ENCODE measurements at places on chromosomes 11 and 22.

- DNase-seq = no peak
Measured at GRCh38 chr11:36057379-36058042, 113.6 kb downstream of the LDLRAD3 start.

GRCh38 chr11:46118702-46119351 is 2.4 kb downstream of the PHF21A start:
- DNase-seq = no peak

- DNase-seq = no peak
Measured at GRCh38 chr11:106061249-106061784, 15.8 kb downstream of the KBTBD3 start.

GRCh38 chr11:70312401-70313357 is 42.2 kb downstream of the PPFIA1 start:
- no peak for DNase-seq

- no peak for DNase-seq
Measured at GRCh38 chr11:118657709-118658428, 21.6 kb downstream of the TREH start.

GRCh38 chr22:49260681-49261580 is 566.7 kb downstream of the BRD1 start:
- no peak for DNase-seq

GRCh38 chr11:26204101-26204500 is 127.8 kb upstream of the ANO3 start:
- no peak for DNase-seq

DNA sequence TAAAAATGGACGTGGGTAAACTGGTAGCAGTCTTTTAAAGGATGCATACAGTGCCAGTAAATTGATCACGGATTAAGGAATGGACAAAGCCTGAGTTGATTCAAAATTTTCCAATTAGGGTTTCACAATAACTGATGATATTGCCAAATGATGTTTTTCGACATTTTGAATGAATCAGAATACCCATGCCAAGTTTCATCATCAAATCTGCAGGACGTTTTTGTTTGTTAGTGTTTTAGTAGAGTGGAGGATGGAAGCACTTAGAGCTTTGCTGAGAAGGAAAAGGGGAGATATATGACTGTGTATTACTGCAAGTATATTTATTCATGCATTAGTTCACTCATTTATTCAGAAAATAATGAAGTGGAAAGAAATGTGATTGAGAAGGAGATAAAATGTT is 78.3 kb downstream of the SLC17A6 start:
- DNase-seq = no peak

GRCh38 chr22:36940676-36941075 is 27.2 kb downstream of the CSF2RB start:
- DNase-seq = no peak

DNA sequence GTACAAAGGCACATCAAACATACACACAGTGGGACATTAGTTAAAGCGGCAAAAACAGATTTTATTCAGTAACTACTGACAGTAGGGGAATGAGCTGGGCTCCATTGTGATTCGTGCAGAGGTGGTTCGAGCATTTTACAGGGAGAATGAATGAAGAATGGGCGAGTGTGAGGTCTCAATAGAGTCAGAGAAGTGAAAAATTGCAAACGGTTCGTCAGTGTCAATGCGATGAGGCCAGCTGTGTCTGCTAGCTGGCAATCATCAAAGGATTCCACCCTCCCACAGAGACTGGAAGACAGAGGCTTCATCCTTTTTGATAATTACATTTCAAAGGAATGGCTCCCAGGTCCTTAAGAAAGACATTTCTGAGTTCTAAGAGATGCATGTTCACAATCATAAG is 17.4 kb downstream of the OR4D9 start:
- no peak for DNase-seq

GRCh38 chr11:62245271-62245753 is 3.3 kb downstream of the SCGB1D2 start:
- DNase-seq = no peak

- DNase-seq = no peak
Measured at GRCh38 chr11:61901397-61901796, 10.1 kb upstream of the FADS3 start.

- DNase-seq = no peak
Measured at GRCh38 chr11:76997512-76997911, 36.7 kb upstream of the B3GNT6 start.

GRCh38 chr11:69926376-69927050 is 107.3 kb upstream of the FGF3 start:
- no peak for DNase-seq

DNA sequence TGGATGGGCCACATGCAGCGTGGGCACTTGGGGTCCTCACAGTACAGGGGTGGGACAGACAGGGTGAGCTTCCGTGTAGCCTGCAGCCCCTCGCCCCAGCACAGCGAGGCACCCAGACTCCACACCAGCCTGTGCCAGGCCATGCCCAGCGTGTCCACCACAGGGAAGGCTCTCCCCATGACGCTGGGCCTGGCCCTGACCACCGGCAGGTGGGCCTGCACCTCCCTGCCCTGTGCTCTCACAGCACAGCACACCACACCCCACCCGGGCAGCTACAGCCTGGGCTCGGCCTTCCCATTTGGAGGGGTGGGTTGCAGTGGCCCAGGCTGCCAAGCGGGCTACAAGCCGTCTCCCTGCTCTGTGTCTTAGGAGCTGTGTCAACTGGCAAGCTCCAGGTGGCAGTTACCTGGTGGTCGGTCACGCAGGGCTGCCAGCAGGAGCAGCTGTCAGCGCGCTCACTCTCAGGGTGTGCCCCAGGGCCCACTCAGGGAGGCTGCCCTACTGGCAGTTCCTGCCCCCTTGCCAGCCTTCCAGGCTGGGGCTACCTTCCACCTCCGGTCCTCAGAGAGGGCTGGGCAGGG is 4.6 kb downstream of the MOB2 start:
- no peak for DNase-seq

GRCh38 chr11:105224482-105225253 is 85.1 kb upstream of the CARD18 start:
- no peak for DNase-seq

DNA sequence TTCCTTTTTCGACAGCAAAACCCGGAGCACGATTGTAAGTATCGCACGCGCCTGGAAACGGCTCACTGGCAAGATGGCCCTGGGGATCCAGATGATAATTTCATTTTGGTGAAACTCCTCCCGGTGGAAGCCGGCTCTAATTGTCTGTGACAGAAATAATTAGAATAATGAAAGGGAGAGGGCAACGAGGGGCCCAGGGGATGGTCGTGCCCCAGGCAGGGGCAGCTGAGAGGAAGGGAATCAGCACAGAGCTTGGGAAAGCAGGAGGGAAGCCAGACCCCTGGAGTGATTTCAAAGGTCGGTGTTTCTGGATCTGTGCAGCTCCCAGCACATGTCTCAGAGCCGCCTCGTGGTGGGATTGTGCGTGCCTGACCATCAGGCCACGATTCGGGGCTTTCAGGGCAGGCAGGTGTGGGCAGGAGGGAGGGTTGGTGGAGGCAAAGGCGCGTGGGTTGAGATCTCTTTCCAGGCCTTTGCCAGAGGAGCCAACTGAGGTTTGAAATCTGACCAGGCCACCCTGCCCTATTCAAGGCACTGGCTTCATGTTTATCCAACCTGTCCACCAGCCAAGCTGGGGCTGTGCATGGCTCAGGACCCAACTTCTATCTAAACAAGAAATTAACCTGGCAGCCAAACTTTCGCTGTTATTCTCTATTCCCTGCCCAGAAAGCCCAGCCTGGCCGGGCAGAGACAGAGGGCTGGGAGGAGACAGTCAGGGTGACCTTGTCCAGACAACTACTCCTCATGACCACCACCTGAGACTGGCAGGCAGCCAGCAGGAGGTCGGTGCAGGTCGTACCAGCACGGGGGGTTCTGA is 27.8 kb downstream of the ANO1 start:
- DNase-seq = no peak

DNA sequence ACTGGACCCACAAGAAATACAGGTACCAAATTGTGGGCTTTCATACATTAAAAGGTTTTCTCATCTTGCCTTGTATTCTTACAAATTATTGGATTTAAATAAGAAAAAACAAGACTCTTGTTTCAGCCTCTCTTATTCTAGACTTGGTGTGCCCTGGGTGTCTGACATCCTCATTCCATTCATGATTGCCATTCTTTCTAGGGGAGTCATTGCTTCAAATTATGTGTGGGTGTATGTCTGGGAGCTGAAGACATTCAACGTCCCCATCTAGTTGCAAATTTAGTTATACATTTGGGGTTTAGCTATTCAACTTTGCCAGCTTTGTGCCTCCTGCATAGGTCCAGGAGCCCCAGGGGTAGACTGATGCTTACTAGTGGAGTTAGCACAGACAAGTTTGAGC is 18.1 kb downstream of the MAML2 start:
- DNase-seq = no peak

GRCh38 chr22:49364398-49364797 is 463.3 kb downstream of the BRD1 start:
- DNase-seq = no peak

DNA sequence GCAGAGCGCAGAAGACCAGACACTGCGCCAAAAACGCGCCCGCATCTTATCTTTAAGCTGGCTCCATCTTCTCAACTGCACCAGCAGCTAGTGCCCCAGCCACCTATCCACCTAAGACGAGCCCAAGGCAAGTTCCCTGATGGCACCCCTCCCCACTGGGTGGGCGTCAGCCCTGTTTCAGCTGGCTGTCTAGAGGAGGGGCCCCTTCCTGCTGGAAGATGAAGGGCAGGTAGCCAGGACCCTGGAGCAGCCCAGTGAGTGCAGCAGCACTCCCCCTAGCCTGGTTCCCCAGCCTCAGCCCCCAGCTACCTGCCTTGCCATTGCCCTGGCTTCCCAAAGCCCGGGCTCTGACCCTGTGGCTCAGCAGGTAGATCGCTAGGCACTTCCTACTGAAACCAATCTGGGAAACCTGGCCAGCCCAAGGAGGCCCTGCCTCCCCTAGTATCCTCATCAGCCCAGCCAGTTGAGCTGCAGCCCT is 28.3 kb downstream of the ARVCF start:
- DNase-seq = no peak

DNA sequence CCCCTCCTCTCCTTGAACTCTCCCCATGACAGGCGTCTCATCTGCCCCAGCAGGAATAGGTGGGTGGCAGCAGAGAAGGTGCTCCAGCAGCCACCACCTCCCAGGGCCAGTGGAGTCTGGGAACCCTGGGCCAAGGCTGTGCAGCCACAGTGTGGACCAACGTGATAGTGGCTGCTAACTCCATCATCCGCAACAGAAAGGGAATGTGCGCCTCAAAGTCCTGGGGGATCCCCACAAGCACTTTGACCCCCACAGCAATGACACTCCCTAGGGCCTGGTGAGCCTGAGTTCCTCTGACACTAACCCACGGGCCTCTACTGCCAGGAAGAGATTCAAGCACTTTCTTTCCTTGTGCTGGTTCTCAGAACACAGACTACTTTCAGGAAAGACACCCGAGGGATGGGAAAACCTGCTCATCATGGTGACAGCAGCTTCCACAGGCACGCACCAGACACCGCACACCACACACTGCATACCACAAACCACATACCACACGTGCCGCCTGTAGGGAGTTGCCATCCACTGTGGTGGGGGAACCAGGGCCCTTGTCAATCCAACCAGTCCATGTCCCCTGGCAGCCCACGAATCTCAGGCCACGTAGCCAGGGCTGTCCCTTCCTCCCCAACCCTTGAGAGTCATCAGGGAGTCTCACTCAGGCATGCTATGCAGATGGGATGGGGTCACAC is 3.4 kb upstream of the SLC25A1 start:
- DNase-seq = no peak

DNA sequence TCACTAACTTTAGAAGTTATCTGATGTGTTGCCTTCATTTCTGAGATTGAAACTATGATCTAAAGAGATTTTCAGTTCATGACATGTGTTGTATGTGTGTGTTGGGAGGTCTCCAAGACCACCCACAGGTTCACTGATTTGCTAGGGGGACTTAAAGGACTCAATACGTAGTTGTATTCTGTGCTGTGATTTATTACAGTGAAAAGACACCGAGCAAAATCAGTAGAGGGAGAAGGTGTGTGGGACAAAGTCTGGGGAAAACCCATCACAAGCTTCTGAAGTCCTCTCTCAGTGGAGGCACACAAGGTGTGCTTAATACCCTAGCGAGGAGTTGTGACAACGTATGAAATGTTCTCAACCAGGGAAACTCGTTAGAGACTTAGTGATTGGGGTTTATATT is 35.6 kb downstream of the RNF169 start:
- DNase-seq = no peak

DNA sequence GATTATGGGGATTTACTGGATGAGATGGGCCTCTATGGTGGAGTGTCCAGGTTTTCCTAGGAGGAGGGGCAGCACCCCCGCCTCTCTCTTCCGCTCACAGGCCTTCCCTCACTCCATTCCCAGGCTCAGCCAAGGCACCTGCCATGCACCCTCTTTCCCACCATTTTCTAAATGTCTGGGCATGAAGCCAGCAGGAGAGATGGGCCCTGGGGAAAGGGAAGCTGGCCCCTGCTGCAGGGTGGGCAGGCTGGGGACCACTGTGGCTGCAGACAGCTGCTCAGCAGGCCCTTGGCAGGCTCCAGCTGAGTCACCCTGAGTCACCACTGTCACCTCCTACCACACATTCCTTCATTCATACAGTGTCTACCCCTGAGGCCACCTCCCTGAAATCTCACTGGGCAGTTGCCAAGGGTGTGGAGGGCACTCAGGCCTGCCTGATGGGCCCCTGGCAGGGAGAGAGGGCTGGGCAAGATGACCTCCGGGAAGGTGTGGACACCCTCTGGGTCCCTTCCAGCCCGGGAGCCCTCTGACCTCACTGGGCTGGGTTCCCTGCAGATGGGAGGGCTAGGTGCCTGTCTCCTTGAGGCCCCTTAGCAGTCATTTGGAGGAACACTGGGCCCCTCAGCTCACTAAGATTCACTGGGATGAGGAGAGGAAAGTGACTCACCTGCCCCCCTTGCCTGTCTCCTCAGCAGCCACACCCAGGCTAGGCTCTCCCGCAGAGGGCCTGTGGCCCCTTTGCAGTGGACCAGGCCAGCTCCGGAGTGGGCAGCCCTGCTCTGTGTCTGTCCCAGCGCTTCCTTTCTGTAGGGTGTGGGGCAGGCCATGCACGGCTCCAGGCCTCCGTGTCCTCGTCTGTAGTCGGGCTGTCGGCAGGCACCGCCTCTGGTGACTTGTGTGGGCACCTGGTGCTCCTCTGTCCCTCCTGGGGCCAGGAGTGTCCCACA is 7.8 kb downstream of the MYEOV start:
- DNase-seq = no peak

GRCh38 chr11:336659-337198 is 16.1 kb upstream of the IFITM3 start:
- DNase-seq = no peak

- DNase-seq = no peak
Measured at GRCh38 chr11:47132490-47132889, 44.2 kb downstream of the ARFGAP2 start.

Data from stimulated activated CD8-positive, alpha-beta memory T cell treated with anti-CD3 and anti-CD28 coated beads, Interleukin-12 subunit alpha, Interleukin-12 subunit beta, amount 100 ng/mL, for 1 hour (primary cell).